ENCODE measurements at places on chromosomes 1 and 21.

DNA sequence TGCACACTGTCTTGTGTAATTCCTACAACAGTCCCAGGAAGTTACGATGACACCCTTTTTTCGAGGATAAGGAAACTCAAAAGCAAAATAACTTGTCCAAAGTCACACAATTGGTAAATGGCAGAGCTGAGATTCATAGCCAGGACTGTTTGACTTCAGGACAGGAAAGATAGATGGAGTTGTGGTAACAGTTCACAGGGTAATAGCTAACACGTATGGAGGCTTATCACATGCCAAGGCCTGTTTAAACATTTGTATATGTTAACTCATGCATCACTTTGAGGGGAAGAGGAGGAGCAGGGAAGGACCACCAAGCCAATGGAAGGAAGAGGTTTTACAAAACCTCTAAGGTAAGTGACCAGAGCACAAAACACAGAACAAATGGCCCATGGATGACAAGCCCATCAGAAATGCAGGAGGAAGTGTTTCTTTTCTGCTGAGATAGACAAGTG lies 2.8 kb downstream of the DHCR24 start:
- no peak for DNase-seq

DNA sequence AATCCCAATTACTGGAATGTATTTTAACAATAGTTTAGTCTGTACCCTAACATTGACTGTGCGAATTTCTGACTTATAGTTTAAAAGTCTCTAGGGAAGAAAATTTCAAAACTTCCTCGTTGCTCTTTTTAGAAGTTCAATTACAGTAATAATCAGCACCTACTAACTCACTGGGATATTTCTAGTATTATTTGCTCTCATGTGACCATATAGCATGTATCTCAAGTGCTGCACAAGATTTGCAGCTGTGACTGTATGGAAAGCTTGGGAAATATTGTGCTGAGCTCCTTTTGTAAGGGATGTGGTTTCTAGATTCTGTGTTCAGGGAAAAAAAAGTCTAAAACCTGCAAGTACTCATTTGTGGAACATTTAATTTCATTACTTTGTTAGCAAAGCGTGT lies 153.1 kb downstream of the ST6GALNAC3 start:
- no peak for DNase-seq

DNA sequence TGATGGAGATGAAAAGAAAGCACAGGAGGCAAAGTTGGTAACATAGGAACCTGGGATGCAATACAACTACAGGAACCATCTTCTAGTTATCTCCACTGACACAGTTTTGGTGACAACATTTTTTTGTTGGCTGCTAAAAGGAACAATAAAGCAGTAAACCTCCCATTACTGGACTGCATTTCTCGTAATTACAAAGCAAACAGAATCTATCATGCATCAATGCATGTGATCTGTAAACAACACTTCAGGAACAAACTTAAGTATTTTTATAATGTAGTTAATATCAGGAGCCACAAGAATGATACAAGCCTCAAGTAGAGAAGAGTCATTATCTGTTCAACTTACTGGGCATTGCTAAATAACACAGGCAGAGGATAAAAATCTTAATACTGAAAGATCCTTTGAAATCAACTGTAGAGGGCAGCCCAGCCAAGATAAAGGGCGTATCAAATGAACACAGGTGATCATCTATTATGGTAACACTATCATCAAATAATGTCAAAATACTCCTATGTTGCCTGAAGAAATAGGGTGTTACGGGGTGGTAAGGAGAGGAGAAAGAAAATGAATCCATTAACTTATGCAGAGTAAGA lies 193.3 kb downstream of the EIF4G3 start:
- DNase-seq = no peak

- DNase-seq = no peak
Measured at GRCh38 chr21:45997205-45997494, 15.6 kb downstream of the COL6A1 start.

- DNase-seq = no peak
Measured at GRCh38 chr1:25037174-25038074, 107.3 kb upstream of the RUNX3 start.

DNA sequence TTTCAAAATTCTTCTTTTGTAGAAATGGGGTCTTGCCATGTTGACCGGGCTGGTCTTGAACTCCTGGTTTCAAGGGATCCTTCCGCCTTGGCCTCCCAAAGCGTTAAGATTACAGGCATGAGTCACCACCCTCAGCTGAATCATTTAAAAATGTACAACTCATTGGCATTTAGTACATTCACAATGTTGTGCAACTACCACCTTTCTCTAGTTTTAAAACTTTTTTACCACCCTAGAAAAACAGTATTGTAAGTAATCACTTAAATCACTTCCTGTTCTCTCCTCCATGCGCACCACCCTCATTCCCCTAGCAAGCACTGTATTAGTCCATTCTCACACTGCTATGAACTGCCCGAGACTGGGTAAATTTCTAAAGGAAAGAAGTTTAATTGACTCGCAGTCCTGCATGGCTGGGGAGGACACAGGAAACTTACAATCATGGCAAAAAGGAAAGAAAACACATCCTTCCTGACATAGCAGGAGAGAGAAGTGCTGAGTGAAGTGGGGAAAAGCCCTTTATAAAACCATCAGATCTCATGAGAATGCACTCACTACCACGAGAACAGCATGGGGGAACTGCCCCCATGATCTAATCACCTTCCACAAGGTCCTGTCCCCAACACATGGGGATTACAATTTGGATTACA lies 14.4 kb upstream of the THEM5 start:
- no peak for DNase-seq

DNA sequence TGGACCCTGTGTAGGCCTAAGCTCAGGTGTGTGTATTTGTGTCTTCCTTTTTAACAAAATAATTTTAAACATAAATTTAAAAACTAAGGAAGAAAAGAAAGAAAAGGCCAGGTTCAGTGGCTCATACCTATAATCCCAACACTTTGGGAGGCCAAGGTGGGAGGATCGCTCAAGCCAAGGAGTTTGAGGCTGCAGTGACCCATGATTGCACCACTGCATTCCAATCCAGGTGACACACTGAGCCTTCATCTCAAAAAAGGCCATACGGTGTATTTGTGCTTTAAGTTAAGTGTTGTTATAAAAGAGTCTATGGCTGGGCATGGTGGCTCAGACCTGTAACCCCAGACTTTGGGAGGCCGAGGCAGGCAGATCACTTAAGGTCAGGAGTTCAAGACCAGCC lies 8.3 kb downstream of the RAB3B start:
- no peak for DNase-seq

- no peak for DNase-seq
Measured at GRCh38 chr1:118988186-118989005, at the start of gene TBX15. Gene TBX15, minus strand, starts transcription at chr1:118988343. Its CDS starts 548 bp downstream, at chr1:118987795.

GRCh38 chr1:206472454-206472853 lies 2.2 kb downstream of the IKBKE start:
- no peak for DNase-seq

- no peak for DNase-seq
Measured at GRCh38 chr1:214002060-214002459, 14.3 kb downstream of the PROX1 start.

DNA sequence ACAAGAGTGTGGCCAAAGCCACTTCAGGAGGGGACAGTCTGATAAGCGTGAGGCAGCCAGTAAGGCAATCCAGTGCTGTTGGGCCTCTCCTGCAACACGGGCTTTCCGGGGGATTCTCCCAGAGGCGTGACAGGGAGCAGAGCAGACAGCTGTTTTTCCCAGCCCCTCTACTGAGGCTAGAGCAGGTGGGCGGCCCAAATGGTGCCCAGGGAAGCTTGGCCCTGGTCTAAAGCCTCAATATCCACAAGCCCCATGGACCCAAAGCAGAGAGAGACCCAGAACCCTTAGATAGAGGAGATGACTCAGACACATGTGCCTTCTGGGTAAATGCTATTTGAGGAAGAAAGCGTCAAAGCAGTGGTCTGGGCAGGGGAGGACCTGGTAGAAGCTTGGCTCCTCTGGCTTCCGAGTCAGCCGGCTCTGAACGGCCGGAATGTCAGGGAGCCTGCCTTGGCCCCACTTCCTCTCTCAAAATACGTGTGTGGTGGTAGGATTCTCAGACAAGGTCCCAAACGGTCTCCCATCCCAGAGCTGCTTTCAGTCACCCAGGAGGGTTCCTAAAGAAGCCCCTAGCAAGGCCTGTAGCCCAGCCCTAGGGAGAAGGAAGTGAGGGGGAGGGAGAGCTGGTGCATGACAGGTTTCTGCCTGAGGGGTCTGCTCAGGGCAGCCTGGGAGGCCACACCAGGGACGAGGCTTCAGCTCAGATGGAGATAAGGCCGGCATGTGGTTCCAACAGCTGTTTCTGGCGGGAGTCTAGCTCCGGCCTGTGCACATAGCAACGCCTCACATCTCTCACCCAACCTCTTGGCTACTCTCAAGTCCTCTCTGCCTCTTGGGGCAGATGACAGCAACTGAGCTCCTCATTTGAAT lies 28.8 kb downstream of the PIK3C2B start:
- no peak for DNase-seq

DNA sequence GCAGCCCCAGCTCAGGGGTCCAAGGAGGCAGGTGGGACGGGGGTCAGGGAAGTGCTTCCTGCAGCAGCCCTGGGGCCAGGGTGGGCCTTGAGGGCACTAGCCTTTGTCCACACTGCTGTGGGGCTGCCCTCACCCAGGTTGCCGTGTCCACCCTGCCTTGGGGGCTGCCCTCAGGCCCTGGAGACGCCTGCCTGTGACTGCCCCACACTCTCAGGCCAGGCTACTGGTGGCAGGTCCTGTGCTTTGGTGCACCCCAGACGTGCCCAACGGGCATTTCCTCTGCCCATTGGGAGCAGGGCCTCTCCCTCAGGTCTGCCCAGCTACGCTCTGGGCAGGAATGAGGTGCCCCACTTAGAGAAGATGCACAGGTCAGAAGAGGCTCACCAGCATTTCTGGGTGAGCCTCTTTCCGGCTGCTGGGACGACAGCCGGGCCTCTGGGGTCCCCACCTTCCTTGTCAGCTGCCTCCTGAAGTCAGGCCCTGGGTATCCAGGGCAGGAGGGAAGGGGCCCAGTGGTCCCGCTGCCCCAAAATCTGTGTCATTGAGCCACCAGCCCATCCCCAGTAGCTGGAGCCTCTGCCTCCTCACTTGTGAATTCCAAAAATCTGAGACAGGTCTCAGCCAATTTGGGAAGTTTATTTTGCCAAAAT lies 2.7 kb upstream of the MMEL1 start:
- no peak for DNase-seq

- no peak for DNase-seq
Measured at GRCh38 chr1:172085317-172085716, 244.0 kb downstream of the DNM3 start.

DNA sequence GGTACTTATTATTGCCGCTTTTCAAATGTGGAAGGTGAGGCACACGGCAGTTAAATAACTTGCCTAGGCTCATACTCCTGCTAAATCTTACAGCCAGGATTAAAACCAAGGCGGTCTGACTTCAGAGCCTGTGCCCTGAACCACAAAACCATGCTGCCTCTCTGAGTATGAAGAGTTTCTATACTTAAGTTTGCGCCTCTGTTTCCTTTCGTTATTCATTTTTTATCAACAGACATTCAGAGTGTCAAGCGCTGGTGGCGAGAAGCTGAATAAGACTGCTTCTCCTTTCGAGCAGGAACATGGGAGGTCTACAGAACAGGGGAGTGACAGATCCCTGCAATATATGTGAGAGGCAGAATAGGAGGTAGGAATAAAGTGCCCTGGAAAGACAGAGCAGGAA lies 96.0 kb upstream of the DUSP10 start:
- DNase-seq = no peak

DNA sequence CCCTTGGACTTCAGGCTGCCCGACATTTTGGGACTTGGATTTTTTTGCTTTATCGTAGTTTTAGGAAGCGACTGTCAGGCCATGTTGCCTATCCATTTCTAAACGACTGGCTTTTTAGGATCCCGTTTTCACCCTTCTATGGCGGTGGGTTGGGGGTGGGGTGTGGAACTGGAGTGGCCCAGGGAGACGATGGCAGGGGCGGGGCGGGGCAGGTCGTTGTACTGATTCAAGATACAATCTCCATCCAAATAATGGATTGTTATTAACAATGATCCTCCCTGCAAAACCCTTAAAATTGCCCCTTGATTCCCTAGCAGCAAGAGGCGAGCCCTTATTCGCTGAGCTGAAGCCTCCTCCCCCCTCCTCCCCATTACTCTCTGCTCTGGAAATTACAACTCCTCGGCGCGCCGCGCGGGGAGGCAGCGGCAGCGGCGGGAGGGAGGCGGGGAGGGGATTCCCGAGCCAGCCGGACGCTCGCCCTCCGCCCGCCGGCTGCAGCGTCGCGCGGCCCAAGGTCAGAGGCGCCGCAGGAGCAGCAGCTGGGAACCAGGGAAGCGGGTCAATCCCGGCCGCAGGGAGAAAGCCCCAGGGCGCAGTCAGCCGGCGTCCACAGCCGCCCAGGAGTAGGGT lies at the start of gene TRIM67:
TSS of gene TRIM67 (plus strand) at position 392 of the 630 bp plus-strand sequence. CDS start 912 bp downstream, outside the sequence.
- no peak for DNase-seq

DNA sequence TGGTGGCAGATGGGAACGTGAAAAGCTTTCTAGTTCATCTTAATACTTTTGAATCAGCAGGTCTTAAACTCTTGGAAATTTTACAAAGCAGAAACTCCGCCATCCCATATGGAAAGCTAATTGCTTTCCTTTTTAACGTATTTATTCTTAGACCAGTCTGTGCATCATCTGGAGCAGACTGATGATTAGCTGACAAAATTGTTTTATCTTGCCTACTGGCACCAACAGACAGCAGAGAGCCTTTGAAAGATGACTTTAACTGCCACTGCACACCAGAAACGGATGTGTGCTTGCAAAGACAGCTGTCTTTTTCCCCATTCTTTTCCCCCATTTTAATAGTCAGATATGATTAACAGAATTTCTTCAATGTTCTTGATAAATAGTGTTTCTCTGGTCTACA lies 97.0 kb downstream of the PLD5 start:
- no peak for DNase-seq

GRCh38 chr1:7670334-7671145 lies 100.6 kb upstream of the VAMP3 start:
- no peak for DNase-seq

DNA sequence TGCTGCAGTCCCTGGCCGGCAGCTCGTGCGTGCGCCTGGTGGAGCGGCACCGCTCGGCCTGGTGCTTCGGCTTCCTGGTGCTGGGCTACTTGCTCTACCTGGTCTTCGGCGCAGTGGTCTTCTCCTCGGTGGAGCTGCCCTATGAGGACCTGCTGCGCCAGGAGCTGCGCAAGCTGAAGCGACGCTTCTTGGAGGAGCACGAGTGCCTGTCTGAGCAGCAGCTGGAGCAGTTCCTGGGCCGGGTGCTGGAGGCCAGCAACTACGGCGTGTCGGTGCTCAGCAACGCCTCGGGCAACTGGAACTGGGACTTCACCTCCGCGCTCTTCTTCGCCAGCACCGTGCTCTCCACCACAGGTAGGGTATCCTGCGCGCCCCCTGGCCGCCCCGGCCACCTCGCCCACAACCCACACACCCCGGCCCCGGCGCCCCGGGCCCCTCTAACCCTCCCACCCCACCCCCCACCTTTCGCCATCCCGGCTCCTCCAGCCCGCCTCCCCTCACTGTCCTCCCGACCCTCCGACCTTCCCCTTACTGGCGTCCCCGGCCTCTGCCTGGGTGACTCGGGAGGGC lies 352 bp downstream of the KCNK1 start:
- DNase-seq = no peak

- no peak for DNase-seq
Measured at GRCh38 chr1:178397678-178398077, 99.1 kb downstream of the CLEC20A start.

- DNase-seq = no peak
Measured at GRCh38 chr1:30200161-30200560, 523.2 kb downstream of the MATN1 start.

- DNase-seq = no peak
Measured at GRCh38 chr1:230568676-230569075, 73.6 kb upstream of the COG2 start.
